HS-5 (cell line): ENCODE measurements at places on chromosomes 6 and 20.

GRCh38 chr20:49340161-49340966 is 62.5 kb upstream of the ZNFX1 start:
- DNase-seq, result no peak

DNA sequence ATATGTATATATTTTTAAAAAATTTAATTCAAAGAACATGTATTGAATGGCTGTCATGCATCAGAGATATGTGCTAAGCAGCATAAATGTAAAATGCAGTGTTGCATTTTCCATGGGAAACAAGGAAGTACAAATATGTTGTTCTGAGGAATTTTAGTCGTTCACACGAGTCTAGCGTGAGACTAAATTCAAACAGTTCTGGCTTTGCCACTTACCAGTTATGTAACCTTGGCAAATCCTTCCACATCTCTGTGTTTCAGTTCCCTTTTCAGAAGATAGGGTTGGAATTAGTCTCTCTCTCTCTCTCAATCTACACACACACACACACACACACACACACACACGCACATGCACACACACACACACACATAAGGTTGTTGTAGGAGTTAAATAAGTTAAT is 305.4 kb downstream of the UTRN start:
- no peak for DNase-seq

DNA sequence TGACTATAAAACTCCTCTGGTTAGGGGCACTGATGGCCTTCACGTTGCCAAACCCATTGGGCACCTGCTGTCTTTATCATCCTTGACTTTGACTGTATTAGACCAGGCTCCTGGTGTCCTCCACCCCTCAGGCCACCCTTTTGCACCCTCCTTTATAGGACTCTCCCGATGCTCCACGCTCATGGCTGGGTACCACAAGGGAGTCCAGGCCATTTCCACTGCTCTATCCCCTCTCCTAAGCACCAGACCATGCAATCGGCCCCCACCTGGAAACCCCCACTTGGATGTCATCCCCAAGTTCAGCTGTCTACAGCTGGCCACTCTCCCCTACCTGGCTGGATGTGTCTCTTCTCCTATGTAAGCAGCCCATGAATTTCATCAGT is 115.2 kb downstream of the TOX2 start:
- DNase-seq, result no peak

DNA sequence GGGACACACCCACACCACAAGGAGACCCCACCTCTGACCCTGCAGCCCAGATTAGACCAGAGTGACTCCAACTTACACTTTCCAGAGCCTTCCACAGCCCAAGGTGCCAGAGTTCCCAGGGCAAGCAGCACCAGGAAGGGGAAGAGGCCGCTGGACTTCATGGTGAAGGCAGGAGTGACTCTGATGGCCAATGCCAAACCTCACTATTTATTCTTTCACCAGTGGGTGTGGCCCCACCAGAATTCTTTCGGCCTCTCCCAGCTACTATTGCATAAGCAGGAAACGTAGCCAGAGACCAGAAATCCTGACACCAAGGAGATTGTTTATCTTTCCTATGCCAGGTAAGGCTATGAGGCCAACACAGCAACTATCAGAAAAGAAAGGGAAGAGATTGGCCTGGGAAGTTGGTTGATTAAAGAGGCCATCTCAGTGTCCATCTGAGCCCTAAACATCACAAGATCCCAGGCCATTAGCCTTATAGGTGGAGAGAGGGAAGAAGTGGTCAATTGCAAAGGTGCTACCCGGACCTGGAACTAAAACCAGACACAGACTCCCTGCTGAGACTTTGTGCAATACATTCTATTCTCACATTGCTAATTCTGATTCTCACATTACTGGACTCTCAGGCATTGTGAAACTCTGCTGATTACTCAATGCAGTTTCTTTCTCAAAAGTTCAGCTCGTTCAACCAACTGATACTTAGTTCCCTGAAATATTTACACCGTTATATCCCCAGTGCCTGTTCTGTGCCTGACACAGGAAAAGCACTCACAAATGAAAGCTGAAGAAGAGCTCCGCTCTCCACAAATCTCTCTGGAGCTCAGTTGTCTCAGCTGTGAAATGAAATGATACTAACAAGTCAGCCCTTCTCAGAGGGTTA is at the start of gene SLPI:
SLPI (minus strand) TSS at position 182 of the 880 bp plus-strand sequence; CDS start at position 161, 21 bp downstream.
- DNase-seq, result peak; percentile 9
